A549 (cell line): ENCODE measurements at places on chromosomes 2 and 18.

- DNase-seq: no peak
Observed at GRCh38 chr18:35572644-35573043, 8.9 kb upstream of the GALNT1 start.

DNA sequence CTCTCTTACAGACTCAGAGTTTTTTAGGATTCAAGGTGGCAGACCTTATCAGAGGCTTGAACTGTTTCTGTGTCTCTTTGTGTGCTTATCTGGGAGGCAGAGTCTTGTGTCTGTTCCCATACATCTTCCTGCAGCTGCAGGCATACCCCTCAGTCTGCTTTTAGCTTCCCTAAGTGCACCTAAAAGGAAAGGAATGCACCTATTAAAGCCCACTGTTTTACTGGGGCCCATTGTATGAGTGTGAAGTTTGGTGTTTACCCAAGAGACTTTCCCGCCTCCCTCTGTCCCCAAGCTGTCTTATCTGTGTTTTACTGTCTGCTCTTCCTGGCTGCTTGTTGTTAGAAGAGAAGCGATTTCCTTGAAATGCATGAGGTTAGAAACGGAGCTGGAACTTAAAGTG, 1757.3 kb upstream of the PIK3C3 start:
- DNase-seq: no peak

DNA sequence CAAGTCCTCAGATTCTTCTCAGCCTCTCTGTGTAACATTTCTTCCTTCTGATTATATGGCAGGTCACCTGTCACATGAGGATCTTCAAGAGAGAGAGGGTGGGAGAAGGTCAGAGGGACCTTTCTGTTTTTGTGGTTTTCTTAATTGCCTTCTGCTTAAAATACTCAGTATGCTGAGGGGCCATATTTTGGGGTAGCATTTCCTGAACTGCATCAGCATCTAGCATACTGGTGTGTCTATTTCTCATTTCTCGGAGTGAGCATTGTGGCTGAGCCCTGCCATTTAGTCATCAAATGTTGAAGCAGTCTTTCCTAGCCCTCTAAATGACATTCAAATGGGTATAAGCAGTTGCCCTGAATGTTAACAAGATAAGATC, 162.7 kb downstream of the MYO3B start:
- DNase-seq: no peak

DNA sequence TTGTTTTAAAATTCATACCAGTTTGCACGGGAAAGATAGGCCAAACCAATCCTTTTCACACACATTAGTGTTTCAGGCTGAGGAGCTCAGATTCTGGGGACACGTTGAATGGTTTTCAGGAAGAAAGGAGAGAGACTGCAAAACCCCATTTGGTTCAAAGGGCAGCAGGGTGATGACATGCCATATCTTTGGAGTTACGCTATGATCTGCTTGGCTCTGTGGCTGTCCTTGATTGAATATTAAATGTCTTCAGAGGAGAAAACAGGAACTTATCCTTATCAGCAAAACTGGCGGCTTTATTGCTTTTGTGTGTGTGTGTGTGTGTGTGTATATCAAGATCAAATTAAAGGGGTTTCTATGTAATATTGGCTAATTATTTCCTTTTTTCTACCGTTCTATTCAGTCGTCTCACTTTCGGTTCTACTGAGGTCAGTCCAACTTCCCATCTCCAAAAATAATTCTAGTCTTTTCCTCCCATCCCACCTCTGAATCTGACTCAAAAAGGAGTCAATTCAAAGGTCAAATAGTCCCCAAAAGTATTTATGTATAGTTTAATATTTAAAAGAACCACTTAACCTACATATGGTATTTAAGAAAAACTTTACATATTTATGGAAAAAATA, 292.9 kb upstream of the CCDC68 start:
- no peak for DNase-seq

GRCh38 chr2:168470320-168471162, 14.5 kb downstream of the CERS6 start:
- no peak for DNase-seq

DNA sequence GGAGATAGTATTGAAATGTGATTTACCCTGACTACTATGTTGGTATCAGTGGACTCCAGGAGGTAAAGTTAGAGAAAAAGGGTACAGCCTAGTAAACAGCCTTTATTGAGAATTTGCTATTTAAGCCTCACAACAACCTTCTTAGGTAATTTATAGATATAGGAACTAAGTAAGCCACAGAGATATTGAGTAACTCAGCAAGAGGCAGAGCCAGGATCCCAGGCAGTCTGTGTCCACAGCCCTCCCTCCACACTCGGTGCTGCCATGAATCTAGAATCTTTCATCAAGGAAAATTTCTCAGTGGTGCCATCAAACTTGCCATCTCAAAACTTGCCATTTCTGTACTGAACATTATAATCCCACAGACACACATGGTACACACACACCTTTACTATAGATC, 170.9 kb downstream of the CAPN13 start:
- no peak for DNase-seq

DNA sequence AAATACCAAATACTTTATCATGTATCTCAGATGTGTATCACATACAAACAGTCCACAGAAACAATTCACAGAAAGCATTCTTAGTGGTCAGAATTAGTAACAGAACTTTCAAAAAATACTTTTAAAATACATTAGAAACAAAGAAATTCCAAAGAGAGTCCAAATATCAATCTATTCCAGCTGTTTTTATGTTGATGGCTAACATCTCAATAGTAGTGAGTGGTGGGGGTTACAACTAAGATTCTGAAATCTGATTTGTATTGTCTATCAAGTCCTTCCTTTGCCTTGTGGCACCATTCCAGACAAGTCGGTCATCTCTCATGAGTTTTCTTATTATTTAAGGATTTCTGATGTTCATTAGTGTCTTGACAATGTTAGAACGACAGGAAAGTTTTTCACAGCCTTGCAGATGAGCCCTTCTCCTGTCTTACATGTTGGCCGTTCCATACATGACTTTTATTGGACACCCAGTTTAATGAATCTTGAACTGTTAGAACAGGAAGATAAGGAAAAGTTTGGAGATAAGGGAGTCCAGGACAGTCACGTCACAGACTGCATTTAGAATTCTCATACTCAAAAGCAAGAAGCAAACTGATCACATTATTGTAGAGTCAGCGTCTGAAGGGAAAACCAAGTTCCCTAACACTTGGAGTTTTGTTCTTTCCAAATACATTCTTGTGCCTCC, 410.3 kb downstream of the PID1 start:
- no peak for DNase-seq

DNA sequence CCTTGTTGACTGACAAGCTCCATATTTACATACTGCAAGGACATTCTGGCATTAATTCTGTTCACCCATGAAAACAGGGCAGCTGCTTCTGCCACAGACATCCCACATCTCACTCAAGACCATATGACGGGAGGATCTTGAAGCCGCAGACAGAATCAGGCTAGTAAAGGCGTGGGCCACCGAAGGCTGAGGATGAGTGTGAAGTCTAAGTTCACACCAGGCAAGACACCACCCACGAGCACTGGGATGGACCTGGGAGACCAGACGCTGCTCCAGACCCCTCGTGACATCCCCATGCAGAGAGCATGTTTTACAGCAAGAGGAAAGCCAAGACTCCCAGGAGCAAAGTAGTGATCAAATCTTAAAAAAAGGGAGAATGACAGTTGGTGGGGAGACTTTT, 3.2 kb downstream of the FHL2 start:
- DNase-seq: no peak

- DNase-seq: peak; percentile 23
Observed at GRCh38 chr2:43443282-43443681, 152.6 kb downstream of the THADA start.

GRCh38 chr2:171858397-171858958, 35.6 kb downstream of the SLC25A12 start:
- DNase-seq: no peak

DNA sequence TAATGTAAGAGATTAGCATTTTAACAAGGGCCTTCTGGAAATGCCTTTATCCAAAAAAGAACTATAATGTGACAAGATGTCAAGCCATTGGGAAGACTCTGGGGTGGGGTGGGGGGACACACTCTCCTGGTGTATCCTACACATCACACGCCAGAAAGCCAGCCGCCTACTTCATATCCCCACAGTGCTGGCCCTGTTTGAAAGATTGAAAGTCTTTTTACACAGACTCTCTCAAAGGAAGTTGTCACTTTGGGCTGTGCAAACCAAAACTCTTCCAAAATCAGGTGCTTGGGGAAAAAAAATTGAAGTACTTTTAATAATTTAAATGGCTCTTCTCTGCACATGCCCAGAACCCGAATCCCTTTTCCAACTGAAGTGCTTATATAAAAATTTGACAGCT, 666.7 kb downstream of the BCL11A start:
- DNase-seq: no peak

DNA sequence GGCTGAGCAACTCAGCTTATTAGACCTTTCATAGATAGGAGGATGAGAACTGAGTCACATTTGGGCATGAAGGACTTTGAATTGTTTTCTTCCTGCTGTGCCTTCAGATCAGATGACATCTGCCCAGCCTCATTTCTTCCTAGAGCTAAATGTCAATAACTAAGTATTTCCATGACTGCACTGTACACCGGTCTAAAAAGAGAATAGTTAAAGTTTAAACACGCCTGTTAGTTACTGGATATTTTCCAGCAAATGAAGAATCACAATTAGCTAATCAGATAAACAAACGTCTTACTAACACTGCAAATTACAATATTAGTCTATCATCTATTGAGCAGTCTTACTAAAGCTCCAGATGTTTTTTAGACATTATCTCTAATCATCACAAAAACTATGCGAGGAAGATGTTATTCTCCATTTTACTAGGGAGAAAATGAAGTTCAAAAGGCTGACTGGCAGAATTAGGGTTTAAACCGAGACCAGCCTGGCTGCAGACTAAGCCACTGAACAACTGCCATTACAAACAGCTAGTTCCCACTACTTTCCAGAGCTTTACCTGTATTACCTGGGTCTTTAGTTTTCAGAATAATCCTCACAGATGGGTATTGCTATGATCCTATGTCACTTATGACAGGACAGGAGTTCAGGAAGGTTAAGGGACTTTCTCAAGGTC, 69.4 kb upstream of the ZNF397 start:
- no peak for DNase-seq

GRCh38 chr2:135839713-135840112, 2.7 kb upstream of the LCT start:
- DNase-seq: no peak

- no peak for DNase-seq
Observed at GRCh38 chr2:69087912-69088240, 74.9 kb downstream of the ANTXR1 start.

GRCh38 chr18:49072524-49072934, 121.8 kb upstream of the SMAD7 start:
- DNase-seq: no peak

GRCh38 chr18:73461780-73462059, 593.9 kb upstream of the NETO1 start:
- no peak for DNase-seq
